Activated T-helper 17 cell treated with anti-CD3 and anti-CD28 coated beads, Interleukin-2, amount 50 U/mL, for 72 hours (primary cell): ENCODE measurements at places on chromosomes 3 and 15.
A peak's percentile ranks its signal among the peaks of the same experiment; 100 is the strongest.

DNA sequence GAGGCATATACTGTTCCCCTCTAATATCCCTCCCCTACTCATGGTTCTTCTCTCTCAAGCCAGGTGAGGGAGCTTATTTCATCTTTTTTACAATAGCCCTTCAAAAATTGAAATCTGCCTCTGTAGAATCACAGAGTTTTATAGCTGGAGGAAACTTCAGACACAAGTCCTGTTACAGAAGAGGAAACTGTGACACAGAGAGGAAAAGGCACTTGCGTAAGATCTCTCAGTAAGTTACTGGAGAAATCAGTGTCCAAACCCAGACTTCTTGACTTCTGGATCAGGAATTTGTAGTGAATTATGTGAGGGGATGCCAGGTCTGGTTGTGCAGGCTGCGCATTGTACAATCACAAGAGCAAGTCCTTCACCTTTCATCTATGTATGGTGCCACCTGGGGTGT lies 4.6 kb downstream of the FGD5 start:
- no peak for ATAC-seq

- no peak for ATAC-seq
These were observed 58.6 kb downstream of the WWTR1 start for GRCh38 chr3:149599236-149599635.

DNA sequence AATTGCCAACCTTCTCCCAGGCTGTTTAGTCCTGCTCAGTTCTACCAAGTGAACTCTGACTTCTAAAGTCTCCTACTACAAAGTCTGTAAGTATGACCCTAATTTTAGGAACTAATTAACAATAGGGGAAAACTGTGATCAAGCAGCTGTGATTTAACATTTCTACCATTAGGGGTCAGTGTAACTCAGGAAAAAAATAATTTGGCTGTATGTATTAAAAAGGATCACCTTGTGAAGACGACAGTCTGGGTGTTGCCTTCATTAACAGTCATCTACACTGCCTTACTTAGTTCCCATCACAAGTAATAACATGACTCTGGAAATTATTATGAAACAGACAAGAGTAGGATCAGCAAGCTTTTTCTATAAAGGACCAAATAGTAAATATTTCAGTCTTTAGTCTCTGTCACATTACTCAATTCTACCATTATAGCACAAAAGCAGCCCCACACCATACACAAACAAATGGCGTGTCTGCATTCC lies 4.2 kb upstream of the NPHP3 start:
- ATAC-seq, result no peak

DNA sequence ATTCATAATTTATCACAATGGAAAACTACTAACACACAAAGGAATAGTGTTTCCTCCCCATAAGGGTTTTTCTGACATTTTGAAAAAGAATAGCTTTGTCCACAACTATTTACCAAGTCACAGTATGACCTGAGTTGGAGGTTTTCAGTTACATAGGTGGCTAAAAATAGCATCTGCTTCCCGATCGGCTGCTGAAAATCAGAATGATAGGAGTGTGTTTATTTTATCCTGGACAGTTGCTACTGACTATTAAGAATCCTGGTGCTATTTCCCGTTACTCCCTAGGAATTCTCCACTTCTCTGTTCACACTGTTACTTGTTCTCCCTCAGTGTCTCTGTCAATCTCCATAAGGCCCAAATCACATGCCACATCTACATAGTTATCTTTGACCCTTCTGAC lies 353.9 kb upstream of the RARB start:
- ATAC-seq, result no peak

- ATAC-seq, result no peak
These were observed 634.2 kb downstream of the NAALADL2 start for GRCh38 chr3:175493301-175493700.

DNA sequence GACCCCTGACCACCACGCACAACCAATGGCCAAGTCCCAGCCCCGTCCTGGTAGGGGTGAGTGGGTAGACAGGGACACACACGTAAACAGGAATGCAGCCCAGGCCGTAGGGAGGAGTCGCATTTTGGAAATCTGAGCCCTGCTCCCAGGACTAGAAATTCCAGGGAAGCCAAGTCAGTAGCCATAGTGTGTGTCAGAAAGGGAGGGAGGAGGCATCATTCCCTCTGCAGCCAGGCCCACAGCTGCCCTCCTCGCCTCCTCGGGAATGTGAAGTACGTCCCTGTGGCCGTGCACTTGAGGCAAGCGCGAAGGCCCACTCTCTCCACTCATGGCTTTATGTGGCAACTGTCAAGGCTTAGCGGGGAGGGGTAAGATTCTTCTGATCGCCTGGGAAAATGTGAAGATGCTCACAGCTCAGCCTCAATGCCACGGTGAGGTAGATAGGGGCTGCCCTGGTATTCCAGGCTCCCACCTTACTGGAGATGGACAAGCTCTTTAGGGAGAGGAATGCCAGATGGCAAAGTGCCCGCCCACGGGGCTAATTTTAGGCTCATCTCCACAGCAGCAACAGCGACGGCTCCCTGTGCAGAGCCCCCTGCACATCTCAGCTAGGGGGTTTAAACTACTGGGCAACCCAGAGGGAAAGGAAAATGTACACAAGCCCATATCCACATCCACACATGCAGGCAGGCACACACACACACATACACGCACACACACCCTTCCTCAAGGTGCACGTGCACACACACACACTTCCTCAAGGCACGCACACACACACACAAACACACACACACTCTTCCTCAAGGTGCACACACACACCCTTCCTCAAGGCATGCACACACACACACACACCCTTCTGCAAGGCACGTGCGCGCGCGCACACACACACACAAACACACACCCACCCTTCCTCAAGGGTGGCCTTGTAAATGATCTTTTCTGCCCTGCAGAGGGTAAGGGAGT lies 65.5 kb downstream of the ADCY5 start:
- no peak for ATAC-seq

DNA sequence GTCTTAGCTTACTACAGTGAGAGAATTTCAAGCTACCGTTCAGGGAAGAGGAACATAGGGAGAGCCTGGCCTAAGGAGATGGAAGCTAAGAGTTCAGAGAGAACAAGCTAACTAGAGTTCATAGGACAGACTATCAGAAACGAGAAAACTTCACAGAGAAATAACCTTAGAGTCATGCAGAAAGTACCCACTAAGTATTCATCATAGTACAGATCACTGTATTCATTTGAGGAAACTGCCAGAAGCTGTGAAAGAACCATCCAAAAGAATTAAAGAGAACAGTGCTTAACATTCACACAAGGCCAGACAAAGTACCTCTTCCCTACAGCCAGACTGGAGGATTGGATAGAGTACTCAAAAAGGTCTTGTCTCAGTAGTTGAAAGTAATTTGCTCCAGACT lies 15.2 kb upstream of the GBE1 start:
- ATAC-seq, result peak; percentile 76

DNA sequence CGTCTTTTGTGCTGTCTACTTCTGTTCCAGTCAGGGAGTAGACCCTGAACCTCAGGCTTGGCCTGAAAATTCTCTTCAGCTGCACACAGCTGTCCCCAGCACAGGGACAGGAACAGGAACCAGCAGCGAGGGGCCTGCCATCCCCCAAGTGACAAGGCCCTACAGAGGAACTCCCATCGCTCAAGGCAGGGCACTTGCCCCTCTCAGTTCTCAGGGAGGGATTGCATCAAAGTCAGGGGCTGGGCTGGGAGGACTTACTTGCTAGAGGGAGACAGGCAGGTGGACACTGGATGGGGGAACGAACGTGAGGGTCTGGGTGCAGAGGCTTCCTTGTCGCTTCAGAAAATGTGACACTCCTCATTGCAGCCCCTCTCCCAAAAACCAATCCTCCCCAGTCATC lies 163.6 kb downstream of the CHSY1 start:
- ATAC-seq, result no peak

- ATAC-seq, result no peak
These were observed 48.6 kb downstream of the RAP2B start for GRCh38 chr3:153210660-153211059.

GRCh38 chr3:30770387-30770786 lies 124.1 kb downstream of the GADL1 start:
- ATAC-seq, result no peak

- ATAC-seq, result peak; percentile 42
These were observed 394 bp downstream of the OSBPL10 start for GRCh38 chr3:31980530-31981205.

DNA sequence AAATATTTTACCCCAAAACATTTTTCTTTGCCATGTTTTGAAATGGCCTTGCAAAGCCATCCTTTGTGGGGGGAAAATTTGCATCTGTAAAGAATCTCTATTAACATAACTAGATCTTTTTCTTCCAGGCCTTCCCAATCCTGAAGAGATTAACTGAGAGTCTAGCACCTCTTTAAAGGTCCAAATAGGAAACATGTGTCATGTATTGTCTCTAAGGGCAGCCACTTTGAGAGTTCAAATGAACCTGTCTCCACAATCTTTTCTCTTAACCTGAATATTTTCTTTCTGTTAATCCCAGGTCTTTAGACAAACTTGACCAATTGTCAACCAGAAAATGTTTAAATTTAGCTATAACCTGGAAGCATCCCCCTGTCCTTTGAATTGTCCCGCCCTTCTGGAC lies 236.6 kb upstream of the PROK2 start:
- ATAC-seq, result no peak

DNA sequence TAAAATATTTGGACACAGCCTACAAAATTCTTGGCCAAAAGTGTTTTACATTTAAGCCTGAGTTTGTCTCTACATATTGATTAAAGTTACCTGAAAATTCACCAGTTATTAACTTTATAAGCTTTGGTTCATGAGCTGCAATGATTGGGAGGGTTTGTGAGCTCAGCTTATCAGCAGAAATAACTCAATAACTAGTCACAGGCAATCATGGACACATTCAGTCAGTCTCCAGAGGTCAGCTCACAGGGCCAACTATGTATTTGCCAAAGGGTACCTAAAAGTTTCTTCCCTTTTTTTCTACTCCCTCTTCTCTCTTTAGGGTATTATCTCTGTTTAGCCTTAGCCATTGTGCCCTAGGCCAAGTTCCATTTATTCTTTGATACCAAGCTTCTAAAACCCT lies 145.9 kb downstream of the ZPLD1 start:
- no peak for ATAC-seq

GRCh38 chr3:133754973-133755828 lies 9.0 kb downstream of the TF start:
- no peak for ATAC-seq

DNA sequence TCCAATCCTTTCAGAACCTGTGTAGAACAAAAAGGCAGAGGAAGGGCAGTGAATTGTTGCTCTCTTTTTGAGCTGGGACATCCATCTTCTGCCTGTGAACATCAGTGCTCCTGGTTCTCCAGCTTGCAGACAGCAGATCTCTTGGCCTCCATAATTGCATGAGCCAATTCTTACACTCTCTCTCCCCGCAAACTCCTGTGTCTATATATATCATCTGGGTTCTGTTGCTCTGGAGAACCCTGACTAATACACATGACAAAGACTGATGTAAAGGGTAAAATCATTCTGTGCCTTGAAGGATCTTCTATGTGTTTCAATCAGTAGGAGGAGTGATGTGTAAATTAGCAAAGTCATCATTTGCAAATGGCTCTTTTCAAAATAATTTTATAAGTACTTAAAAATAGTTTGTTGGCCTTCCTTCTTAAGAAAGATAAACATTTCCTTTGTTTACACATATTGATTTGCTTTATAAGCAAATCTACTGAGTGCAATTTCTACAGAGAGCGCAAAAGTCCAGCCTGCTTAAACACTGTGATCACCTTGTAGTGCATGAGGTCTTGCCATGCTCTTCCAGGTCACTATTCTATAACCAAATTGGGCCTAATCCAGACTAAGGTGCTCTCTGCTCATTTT lies 154.9 kb upstream of the ANKRD28 start:
- ATAC-seq, result no peak

GRCh38 chr3:181454451-181455027 lies 257.2 kb upstream of the SOX2 start:
- no peak for ATAC-seq

DNA sequence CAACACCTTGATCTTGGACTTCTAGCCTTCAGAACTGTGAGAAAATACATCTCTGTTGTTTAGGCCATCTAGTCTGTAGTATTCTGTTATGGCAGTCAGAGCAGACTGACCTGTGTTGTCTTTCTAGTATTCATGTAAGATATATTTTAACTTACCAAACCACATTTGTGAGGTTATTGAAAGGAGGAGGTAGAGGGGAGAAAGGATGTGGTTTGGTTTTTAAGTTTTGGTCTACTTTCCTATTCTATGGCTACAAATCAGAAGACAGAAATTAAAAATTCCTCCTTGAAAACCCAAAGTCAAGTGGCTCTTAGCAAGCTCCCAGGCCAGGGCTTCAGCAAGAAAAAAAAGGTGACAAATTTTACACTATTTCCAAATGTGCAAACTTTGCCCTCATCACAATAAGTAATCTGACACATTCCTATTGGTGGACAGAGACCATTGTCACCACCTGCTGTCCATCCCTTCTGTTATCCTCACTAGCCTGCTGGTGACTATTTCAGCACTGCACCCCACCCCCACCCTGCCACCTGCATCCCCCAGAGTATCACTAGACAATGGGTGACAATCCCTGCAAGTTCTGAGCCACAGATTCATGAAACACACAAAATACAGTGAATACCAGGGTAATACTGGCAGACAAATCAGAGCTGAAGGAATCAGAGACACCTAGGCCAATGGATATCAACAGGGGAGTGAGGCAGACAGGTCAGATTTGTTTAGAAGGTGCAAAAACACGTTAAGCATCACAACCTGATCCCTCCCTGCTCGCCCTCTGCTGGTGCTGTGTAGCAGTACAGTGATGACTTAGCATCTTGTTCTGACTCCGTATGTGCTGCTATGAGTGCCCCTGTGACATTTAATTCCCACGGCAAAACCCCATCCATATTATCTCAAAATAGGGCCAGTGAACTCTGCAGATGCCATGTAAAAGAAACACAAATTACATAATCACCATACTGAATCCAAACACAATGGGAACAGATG lies 79.0 kb upstream of the DCLK3 start:
- peak; percentile 90 for ATAC-seq

GRCh38 chr15:42385980-42386700 lies 26.8 kb downstream of the CAPN3 start:
- no peak for ATAC-seq

DNA sequence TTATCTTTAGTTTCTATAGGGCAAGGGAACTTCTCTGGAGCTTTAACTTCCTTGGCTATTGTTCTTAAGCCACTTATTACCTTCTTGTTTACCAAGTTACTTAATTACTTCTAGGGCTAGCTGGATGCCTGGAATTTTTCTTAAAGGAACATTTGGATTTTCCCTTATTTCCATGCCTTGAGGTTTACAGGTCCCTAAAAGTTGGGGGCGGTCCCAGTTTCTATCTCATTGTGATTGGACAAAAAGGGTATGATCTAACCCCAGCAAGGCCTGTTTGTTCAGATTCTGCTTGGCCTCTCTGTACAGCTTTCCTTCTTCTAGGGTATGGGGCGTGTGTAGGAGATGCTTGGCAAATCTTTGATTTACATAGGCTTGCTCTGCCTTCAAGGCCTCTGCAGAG lies 17.4 kb downstream of the PDHB start:
- no peak for ATAC-seq

- no peak for ATAC-seq
These were observed 4.5 kb upstream of the LSAMP start for GRCh38 chr3:116449546-116450350.
